NCI-H774 (cell line): ENCODE measurements at places on chromosomes 4 and X.

- DNase-seq = no peak
These were observed 82.4 kb upstream of the MTM1 start for GRCh38 chrX:150486011-150486410.

DNA sequence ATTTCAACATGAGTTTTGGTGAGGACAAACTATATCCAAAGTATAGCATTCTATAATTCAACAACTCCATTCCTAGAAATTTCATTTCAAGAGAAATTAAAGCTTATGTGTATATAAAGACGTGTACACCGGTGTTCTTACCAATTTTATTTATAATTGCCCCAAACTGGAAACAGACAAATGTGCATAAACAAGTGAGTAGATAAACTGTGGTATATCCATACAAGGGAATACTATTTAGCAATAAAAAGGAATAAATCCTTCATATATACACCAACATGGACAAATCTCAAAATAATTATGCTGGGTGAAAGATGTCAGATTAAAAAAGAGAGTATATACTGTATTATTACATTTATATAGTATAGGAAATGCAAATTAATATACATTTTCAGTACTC is 19.9 kb downstream of the HNRNPH2 start:
- DNase-seq = no peak

- DNase-seq = no peak
These were observed 177.3 kb upstream of the SLIT2 start for GRCh38 chr4:20074450-20074849.

- no peak for DNase-seq
These were observed 411.5 kb upstream of the FTHL17 start for GRCh38 chrX:31483336-31483735.

GRCh38 chrX:45845142-45845541 is 644.5 kb upstream of the DIPK2B start:
- no peak for DNase-seq

DNA sequence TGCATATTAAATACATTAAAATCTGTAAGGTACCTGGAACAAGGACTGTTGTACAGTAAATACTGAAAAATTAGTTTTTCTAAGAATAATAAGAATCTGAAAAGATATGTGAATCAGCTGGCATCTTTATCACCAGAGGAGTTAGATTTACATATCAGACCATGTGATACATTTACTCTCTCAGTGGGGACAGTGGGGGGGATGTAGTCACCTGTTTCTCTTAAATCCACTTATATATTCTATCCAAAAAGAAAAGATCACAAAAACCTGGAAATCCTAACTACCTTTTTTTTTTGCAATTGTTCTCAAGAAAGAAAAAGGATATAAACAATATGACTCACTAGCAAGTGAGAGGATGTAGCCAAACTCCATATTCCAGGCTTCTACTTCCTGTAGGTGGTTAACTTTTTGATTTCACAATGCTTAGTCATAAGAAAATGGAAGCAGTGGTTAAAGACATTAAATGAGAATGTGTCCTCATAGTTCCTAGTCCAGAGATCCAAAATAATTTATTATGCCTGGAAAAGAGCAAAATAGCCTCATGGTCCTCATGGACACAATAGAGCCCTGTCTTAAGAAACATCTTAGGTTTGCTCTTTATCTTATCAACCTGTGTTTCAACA is 22.5 kb upstream of the MYOZ2 start:
- no peak for DNase-seq

GRCh38 chrX:79412972-79413371 is 45.8 kb upstream of the ITM2A start:
- DNase-seq = peak; percentile 31

DNA sequence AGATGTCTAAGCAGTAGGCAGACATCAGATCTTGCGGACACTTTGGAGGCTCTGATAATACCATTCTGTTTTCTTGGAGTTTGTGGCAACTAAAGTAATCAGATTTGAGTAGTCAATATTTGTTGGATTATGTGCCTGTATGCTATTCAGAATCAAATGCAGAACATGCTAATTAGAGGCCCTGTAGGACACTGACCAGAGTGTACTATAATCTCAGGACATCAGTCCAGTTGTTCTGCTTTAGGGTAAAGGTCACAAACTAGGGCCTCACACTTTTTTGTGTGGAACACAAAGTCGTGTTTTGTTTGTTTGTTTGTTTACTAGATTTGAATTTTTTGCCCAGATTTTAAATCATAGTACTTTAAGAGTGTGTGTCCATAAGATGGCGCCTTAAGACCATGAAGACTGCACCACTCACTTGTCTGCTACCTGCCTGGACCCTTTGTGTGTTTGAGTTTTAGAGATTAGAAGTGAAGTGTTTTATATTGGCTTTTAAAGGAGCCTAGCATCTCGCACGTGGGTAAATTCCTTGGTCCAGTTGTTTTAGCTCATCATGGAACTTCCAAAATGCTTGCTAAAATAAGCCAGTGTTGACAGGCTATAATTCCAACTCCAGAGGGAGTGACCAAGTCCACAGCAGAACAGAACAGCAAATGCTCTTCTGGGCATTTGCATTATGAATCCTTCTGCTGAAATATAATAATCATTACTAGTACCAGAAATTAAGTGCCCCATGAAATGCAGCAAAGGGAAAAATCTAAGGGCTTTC is 34.7 kb downstream of the IL13RA1 start:
- DNase-seq = no peak

- no peak for DNase-seq
These were observed 233.6 kb downstream of the STIM2 start for GRCh38 chr4:27094224-27094623.

DNA sequence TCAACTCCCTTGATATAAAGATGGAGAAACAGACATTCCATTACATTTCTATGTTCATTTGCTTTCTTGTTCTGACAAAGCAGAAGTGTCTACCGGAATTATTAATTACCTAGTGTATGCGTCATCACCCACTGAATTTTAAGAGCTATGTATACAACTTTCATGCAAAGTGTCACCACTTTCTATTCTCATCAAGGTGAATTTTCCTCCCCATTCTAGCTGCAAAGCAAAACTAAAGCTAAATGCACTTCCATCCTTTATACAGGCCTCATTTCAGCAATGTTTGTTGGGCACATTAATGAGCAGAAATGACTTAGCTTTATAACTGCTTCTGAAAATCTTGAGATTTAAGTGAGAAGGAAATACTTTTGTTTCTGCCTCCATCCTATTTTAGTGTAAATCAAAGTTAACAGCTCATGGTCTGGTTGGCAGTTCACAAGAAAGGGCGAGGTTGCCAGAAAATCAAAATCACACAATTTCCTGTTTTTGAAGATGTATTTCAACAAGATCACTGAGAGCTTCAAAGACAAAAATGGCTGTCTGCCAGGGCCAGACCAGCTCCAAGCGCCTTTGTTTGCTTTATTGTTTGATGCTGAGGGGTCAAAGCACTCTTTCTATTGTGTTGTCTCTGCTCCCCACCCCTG is 7.2 kb upstream of the FAM9C start:
- DNase-seq = no peak

DNA sequence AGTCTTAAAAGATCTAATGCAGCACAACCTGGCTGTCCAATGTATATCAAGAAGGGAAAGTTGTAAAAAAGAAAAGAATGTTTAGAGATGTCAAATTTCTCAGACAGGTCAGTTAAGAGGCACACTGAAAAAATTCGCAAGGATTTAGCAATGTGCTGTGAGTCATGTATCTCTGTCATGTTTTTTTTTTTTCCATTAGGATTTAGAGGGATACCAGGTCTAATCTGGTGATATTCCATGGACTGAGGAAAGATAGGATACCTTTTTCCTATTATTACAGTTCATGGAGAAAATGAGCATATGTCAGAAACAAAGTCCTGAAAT is 815.4 kb upstream of the PCDH10 start:
- DNase-seq = no peak

DNA sequence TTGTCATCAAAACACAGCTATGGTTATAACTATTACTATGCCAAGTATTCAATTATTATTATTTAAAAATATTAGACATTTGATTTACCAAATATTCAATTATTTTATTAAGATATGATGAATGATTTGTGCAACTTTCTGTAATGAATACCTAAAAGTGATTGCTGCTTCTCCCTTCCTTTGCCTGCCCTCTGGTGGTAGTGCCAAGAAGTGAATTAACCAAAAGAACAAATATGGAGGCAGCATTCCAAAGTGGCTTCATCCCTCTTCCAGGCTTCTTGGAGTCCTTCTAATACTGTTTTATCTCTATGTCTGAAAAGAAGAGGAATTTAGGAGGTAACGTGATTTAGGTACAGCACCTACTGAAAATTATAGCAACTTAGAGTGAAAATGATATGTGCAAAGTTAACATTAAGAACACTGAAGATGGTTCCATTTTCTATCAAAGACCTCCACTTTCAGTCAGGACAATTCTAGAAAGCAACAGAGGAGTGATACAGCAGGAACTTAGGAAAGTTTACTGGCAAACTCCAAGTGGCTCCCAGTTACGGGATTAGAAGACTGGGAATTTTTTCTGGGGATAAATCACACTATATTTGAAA is 43.0 kb downstream of the ENPEP start:
- no peak for DNase-seq
